ENCODE measurements at places on chromosomes 13 and 19. TPM values are rescaled to one million over a fixed set of nuclear protein-coding genes. Genes with fewer than 3 reads are reported as not detected.

GRCh38 chr13:93146584-93147297, 79.9 kb upstream of the GPC6 start:
- H3K27ac ChIP-seq: no peak overlapping the region
- H3K36me3 ChIP-seq: no peaks in the 10 kb centered on the region
- H3K4me1 ChIP-seq: peaks cover 3% of the 10 kb centered on the region
- H3K27me3 ChIP-seq: no peaks in the 10 kb centered on the region
- H3K4me3 ChIP-seq: no peak overlapping the region

GRCh38 chr19:39928357-39928725, 6.1 kb downstream of the FCGBP start:
- no peaks in the 10 kb centered on the region for H3K4me1 ChIP-seq
- no peak overlapping the region for H3K27ac ChIP-seq
- no peaks in the 10 kb centered on the region for H3K27me3 ChIP-seq
- no peak overlapping the region for H3K4me3 ChIP-seq

DNA sequence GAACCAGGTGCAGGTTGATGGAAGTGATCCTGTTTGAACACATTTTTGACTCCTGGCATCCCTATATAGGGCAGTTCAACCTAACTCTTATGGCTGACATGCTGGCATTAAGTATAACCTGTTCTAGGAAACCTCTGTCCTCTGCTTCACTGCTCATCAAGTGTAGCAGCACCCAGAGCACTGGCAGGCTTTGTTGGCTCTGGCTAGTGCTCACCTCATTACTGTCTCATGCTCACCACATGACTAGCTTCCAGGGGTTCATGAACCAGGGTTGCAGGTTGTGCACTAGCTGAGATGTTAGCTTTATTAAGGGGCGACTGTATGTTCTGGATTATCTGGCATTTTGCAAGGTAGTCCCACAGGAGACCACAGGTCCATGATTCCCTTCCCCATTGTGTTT, 63.6 kb downstream of the B3GLCT start:
- H3K27me3 ChIP-seq: no peaks in the 10 kb centered on the region
- no peak for DNase-seq
- no peaks in the 10 kb centered on the region for H3K36me3 ChIP-seq

The CEACAM20 gene
- polyA plus RNA-seq: not detected

The MAST1 gene
- 0.44 TPM for polyA plus RNA-seq

The TNNI3 gene
- not detected for polyA plus RNA-seq

The IGFL1 gene
- polyA plus RNA-seq: not detected
